ENCODE measurements at places on chromosomes 5 and 9. TPM values are rescaled to one million over a fixed set of nuclear protein-coding genes. Genes with fewer than 3 reads are reported as not detected.

DNA sequence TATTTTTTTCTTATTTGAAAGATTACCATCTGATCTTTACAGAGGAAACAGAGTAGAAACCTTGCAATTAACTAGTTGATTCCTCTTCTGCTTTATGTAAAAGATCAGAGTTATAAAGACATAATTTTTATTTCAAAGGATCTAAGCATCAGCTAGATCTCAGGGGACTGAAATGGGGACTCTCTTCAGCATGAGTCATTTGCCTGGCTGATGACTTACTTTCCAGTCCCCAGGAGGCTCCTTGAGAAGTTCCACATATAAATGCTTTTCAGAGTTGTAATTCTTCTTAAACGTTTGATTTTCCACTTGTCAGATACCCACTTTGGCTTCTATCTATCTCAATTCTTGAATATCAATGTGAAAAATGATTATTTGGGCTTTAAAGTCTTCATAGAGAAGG is 389.4 kb downstream of the RAB3C start:
- no peak for DNase-seq

- DNase-seq, result no peak
Measured at GRCh38 chr5:141869040-141869439, 9.2 kb downstream of the PCDH1 start.

- DNase-seq, result peak; percentile 49
Measured at GRCh38 chr5:92678640-92679039, 902.4 kb downstream of the NR2F1-AS1 start.

DNA sequence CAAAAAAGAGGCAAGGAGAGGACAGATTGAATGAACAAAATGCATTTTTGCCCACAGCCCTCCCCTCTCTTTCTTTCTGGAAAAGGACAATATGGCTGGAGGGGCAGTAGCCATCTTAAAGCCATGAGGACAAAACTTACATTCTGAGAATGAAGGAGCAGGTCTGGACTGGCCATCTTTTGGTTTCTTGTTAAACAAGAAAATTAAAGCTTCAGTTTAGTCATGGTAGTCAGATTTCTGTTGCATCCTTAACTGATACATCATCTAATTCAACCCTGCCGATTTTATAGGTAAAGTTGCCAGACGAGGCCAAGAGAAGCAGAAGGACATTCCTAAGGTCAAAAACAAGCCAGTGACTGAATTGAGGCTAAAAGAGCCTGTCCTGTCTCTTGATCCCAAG is 31.5 kb upstream of the INSYN2B start:
- DNase-seq, result no peak

- no peak for DNase-seq
Measured at GRCh38 chr5:172775326-172776234, 4.6 kb upstream of the DUSP1 start.

GRCh38 chr9:36100532-36100931 is 36.0 kb upstream of the GLIPR2 start:
- DNase-seq, result no peak

DNA sequence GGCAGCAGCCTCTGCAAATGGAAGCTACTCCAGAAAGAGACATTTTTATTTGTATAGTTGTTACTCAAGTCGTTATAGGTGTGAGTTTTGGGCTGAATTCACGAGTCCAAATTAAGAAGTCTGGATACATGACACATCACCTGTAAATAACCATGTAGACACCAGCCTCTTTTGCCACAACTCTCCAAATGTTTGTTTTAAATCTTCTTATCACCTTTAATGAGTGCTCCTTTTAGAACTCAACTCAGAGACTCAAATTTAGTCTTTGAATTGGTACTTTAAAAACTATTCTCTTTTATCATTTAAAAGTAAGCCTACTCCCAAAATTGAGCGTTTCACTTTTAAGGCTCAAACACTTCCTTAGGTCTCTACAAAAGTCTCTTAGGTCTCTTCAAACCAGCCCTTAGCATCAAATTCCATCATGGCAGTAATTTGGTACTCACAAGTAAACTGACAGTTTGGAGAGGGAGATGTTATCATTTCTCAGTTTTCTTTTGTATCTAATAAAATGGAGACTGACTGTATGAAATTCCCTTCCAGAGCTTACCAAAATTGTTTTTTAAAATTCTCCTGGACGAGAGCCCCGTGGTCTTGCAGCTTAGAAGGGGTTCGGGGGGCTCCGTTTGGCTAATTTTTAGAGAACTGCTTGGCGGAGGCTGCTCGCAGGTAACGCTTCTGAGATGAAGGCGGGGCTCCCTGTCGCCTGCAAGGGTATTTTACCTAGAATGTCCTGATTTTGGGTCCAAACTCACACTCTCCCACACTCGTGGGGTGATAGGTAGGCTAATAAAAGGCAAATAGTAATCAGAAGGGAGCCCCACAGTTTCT is 194.6 kb downstream of the MEF2C start:
- DNase-seq, result peak; percentile 54

DNA sequence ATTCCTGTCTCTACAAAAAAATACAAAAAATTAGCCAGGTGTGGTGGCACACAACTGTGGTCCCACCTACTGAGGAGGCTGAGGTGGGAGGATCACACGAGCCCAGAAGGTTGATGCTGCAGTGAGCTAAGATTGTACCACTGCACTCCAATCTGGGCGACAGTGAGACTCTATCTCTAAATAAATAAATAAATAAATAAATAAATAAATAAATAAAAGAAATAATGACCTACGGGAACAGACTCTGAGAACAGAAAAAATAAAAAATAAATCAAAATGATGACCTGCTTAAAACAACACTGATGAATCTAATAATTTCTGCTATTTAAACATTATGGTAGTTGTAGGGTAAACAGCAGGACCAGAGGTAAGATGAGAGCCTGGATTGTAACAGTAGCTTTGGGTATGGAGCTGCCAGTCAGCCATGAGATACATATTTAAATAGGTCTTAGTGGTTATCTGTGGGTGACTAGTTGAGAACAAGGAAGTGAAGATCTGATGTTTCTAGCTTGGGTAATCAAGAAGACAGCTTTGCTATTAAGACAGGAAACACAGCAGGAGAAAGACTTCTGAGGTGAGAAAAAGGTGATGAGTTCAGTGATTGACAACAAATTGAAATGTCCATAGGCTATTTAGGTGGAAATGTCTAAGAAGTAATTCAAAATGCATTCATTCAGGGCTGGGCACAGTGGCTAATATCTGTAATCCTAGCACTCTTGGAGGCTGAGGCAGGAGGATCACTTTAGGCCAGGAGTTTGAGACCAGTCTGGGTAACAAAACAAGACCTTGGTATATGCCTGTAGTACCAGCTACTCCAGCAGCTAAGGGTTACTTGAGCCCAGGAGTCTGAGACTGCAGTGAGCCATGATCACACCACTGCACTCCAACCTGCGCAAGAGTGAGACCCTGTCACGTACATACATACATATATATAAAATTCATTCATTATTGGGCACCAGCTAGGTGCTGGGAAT is 11.0 kb downstream of the RNF145 start:
- no peak for DNase-seq

DNA sequence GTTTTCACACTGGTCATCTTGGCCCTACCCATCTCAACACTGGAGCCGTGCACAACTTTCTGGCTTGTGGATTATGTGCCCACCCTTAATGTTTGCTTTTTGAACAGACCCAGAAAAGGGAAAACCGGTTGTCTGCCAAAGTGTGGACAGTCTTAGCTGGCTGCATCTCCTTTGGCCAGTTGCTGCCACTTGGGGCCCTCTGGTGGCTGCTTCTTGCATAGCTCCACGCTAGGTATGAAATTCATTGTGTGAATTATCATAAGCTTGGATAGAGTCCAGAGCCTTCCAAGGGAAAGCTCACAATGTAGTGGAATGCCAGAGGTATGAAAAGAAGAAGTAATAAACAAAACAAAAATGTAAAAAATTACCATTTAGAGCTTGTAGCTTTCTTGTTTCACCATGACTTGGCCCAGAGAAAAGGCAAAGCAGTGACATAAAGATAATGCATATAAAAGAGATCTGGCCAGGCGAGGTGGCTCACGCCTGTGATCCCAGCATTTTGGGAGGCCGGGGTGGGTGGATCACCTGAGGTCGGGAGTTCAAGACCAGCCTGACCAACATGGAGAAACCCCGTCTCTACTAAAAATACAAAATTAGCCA is 12.5 kb upstream of the SLC36A3 start:
- DNase-seq, result peak; percentile 89

- DNase-seq, result no peak
Measured at GRCh38 chr5:169757016-169757415, 119.9 kb downstream of the DOCK2 start.

DNA sequence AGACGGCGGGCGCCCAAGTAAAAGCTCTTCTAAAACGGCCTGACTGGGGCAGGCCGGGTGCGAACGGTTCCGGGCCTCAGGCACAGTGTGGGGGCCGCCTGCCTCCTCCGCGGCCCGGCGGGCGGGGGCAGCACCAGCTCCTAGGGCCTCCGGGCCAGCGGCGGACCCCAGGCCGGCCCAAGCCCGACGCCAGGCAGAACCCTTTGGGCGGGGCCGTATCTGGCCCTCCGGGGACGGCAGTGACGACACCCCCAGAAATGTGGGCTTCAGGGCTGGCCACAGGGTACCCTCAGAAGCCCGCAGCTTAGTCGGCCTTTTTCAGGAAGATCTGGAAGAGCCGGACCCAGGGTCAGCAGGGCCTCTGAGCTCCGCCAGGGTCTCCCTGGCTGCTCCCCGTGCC is 4.0 kb downstream of the LTC4S start:
- DNase-seq, result no peak

- DNase-seq, result peak; percentile 40
Measured at GRCh38 chr5:61332358-61332749, 296 bp downstream of the ZSWIM6 start.

DNA sequence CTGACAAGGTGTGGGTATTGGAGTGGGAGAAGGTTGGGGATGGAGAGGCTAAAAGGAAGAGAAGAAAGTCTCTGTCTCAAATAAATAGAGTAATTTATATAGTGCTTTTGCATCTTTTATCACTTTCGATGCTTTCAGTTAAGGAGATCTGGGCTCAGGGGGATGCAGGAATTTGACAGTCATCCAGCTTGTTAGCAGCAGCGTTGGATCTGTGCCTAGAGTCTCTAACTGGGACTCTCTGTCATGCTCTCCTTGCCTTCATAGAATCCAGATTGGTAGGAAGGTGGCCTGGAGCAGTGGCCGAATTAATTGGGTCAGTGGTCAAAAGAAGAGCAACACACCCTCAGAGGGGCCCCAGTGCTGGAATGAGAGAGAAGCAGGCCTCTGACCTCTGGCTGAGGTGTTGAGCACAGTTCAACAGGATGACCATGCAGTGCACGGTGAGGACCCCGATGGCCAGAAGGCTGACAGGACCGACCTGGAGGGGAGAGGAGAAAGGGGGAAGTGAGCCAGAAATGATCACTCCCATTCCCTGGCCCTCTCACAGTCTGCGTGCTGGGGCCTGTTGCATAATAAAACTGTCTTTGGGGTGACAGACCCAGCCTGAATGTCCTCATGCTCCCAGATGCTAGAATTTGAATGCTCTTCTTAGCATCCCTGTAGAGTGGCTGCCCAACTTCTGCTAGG is 7.6 kb downstream of the SLC36A3 start:
- peak; percentile 64 for DNase-seq

DNA sequence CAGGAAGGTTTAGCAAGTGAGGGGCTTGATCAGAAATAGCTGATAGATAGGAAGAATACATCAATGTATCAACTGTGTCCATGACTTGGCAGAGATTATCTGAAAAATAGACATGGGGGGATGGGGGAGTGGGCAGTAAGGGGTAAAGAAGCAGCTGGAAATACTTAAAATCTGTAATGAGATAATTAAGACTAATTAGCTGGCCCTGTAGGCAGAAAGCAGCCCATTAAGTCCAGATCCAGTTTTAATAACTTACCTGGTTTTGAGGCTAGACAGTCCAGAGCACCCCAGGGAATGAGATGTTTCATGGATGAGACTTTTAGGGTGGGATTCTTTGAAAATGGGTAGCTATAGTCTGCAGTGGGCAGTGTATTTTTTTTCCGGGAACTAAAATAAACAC is 116.9 kb upstream of the TLX3 start:
- no peak for DNase-seq

DNA sequence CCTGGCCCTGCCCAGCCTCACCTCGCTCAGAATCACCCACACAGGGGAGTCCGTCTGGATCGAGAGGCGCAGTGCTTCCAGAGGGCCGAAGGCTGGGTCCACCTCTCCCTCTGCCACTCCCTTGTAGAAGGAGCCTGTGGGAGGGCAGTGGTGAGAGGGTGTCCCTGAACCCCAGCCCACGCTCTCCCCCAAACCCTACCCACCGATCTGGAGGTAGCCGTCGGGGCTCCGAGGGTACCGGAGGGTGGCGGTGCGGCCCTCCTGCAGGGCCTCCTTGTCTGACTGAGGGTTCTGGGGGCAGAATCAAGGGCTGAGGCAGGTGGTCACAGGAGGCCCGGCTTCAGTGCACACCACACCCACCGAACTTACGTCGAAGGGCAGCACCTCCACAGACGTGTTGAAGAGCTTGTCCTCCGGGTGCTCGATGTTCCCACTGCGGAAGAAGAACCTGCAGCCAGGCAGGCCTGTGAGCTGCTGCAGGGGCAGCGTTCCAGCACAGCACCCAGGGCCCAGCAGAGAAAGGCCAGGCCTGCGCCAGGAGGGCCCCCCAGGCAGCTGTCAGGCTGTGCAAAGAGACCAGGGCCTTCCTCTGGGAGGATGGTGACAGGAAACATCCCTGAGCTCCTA is 4.5 kb downstream of the LTC4S start:
- no peak for DNase-seq

GRCh38 chr5:150116667-150117400 is 30.5 kb upstream of the CSF1R start:
- DNase-seq, result no peak

COL15A1 gene
- total RNA-seq, result not detected

PTGER4 gene
- 0.37 TPM for total RNA-seq

SRA1 gene
- total RNA-seq, result 50.9 TPM

RFX3 gene
- 19.1 TPM for total RNA-seq

C1QTNF2 gene
- total RNA-seq, result not detected

RNF224 gene
- total RNA-seq, result not detected

PCSK5 gene
- 5.3 TPM for total RNA-seq

RABEPK gene
- total RNA-seq, result 64.2 TPM

IGIP gene
- total RNA-seq, result 0.24 TPM

ANKRD18B gene
- total RNA-seq, result 3.2 TPM

TXNDC8 gene
- not detected for total RNA-seq

CBY3 gene
- total RNA-seq, result not detected

SH2D3C gene
- 4.6 TPM for total RNA-seq
